ENCODE measurements at places on chromosomes 11 and 22.

DNA sequence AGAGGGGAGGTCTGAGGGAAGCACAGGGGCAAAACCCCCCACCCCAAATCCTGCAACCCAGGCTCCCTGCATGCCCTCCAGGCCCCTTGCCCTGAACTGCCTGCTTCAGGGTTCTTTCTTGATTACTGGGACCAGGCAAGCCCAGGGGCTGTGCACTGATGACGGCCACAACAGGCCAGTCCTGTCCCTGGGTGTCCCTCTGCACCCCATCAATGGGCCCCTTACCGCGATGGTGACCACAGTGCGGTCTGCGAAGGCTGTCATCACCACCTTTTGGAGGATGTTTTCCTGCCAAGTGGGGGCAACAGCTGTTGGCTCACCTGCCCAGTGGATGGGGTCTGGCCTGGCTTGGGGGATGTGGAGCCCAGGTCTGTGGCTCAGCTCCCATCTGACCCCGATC is 5.0 kb upstream of the KCNJ11 start:
- DNase-seq = no peak

- DNase-seq = no peak
These were observed 2.7 kb upstream of the SCUBE1 start for GRCh38 chr22:43345761-43346301.

- no peak for DNase-seq
These were observed 100.2 kb upstream of the GAL start for GRCh38 chr11:68584097-68584496.

- DNase-seq = no peak
These were observed 10.8 kb upstream of the CYP2R1 start for GRCh38 chr11:14902650-14903350.

GRCh38 chr11:128483211-128483788 is 104.1 kb downstream of the ETS1 start:
- DNase-seq = no peak

- DNase-seq = no peak
These were observed 27.5 kb upstream of the CHST1 start for GRCh38 chr11:45692808-45693453.

DNA sequence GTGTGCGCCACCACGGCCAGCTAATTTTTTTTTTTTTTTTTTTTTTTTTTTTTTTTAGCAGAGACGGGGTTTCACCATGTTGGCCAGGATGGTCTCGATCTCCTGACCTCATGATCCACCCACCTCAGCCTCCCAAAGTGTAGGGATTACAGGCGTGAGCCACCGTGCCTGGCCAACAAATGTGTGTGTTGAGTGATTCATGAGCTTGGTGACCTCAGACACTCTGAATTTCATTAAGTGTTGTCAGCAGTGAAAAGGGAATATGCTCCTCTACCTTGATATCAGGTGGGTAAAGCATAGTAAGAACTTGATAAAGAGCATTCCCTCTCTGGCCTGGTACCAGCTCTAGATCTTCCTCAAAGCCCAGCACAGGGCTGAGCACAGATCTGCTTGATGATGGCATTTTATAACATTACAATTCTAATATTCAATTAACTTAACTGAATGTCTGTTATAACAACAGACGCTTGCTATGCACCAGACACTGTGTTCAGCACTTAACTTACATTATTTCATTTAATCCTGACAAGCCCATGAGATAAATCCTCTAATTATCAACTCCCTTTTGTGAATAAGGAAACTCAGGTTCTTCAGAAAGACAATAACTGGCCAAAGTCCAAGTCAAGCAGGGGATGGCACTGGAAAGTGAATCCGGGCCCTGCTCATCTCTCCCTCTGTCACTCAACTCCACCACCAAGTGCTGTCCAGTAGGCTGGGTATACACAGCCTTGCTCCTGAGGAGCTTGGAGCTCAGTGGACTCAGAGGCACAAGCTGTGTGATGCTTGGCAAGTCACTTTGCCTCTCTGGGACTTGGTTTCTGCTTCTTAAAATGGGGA is 13.0 kb downstream of the TBC1D10A start:
- no peak for DNase-seq

GRCh38 chr22:17767233-17768065 is 6.8 kb downstream of the BID start:
- no peak for DNase-seq

GRCh38 chr11:8100158-8100557 is 19.1 kb downstream of the TUB start:
- no peak for DNase-seq

DNA sequence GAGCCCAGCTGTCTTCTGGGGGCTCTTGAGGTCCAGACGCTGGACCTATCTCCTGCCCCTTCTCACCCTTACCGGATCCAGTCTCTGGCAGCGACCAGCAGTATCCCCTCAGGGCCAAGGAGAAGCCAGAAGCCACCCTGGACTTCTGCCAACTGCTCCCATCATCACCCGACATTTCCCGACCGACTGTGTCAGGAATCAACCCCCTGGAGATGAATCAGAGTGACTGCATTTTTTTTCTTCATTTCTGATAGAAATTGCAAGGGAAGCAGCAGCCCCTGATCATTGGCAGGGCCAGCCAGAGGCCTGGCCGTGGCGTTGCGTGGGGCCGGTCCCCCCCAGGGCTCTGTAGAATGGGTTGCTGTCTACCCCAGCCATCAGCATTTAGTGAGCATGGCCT is 5.2 kb upstream of the LIF start:
- DNase-seq = no peak

DNA sequence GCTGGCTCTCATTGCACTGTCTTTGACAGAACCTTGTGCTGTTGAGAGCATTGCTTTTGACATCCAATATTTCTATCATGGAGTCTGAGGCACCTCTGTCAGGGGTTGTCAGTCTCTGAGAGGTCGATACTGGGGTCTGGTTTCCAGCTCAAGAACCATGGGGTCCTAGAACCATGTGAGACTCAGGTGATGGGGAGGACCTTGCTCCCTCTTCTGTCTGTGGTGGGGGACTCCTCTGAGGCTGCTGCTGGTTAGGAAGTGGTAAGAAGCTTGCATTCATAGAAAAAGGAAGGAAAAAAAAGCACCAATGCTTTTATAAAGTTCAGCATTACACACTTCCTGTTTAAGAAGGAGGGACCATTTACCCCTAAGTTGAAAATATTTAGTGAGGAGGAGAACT is 91.8 kb upstream of the CD44 start:
- DNase-seq = no peak

DNA sequence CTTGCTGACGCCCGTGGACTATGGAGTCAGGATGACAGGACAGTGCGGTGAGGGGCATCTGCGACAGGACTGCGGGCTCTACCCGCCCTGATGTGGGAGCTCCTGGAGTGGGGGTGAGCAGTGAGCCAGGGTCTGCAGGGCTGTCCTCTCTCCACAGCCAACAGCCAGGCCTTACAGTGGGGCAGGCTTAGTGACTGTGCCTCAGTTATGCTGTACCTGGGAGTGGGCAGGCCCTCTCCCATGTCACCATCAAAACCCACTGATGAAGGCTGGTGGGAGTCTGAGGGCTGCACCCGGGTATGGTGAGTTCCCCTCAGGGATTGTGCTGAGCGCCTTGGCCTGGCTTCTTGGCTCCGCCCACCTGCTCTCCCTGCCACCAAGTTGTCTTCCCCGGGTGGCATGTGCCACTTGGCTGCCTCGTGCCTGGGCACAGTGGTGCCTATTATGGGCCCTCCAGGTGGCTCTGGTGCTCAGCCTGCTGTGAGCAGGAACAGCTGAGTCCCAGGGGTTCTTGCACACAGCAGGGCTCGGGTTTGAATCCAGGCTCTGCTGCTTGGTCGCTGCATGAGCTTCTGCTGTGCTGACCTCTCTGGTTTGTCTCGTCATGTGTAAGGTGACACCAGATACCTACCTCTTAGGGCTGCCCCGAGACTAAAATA is 4.1 kb upstream of the TRIOBP start:
- no peak for DNase-seq

- no peak for DNase-seq
These were observed 89.6 kb downstream of the ETS1 start for GRCh38 chr11:128497776-128498095.

DNA sequence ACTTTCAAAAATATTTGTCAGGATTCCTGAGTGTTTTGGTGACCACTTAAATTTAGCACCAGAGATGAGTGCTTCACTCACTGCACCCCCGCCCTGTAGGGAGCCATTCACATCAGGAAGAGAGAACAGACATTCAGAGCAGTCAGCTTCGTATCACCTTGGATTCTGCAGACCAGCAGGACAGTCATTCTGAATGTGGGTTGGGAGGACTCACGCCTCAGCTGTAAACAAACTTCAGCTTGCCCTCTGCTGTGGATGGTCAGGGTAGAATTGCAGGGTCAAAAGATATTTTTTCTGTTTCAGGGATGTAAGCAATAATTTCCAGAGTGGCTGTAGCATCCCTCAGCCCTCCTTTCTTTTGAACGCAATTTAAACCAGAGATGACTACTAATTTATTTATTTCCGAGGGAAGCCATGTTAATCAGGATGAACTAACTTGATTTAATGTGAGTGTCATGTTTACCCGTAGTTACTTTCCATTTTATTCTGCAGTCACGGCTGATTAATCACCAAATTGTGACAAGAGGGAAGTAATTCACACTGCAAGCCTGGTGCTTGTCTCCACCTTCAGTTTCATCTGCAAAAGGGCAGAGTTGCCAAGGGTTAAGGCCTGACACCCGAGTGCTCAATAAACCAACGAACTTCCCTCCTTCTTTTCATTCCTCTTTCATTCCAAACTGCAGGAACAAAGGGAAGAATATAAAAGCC is 174.2 kb upstream of the DDI1 start:
- DNase-seq = no peak

DNA sequence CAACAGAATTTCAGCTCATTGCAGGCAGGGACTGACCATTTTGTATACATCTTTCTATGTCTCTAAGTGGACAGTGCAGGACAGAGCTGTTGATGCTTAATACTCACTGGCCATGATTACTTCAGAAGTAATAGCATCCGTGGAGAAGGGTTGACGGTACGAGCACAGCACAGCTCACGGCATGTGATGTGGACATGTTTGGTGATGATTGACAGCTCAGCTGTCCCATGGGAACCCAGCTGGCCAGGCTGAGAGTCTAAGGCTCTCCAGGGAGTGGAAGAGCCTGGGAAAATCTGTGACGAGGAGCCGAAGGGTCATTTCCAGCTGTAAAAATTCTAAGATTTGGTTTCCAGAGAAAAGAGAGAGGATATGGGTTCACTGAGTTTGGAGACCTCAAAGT is 198.2 kb downstream of the SNX19 start:
- DNase-seq = no peak
